Inflammatory macrophage (primary cell): ENCODE measurements at places on chromosomes 3 and 15.

DNA sequence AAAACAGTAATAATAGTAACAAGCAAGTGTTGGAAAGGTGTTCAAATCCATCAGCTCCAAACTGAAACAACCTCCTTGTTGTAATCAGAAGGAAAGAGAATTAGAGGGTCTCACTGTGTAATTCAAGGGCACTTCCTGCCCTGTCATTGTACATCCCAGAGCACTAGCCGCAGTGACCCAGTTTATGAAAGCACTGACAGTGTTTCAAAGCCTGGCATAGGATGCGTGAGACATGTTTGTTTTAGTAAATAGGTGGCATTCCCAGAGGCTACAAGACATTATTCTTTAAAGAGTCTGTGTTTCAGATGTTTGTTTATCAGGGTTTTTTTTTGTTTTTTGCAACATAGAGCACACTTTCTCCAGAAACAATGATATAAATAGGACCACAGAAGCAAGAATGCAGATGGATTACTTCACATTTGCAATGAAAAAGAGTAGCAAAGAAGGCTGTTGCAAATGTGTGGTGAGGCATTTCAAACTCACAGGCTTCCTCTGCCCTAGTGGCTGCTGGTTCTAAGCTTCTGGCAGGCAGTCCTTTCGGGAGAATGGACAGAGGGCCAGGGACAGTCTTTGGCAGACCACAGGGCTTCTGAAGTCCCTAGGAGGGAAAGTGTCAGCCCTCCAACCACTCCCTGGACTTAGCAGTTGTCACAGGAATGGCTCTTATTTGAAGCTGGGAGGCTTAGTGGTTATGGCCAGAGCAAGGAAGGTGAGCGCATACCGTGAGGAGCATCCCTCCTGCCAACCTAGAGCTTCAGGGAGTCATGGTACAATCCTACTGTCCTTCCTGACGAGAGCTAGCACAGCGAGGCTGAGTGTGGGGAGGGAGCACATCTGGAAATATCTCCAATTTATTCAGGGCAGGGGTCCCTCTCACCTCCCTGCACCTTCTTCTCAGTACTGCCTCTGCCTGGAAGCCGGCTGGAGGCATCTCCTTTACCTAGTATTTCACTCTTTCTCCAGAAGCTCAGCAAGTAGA, 31.4 kb upstream of the TIPARP start:
- peak; percentile 57 for DNase-seq

DNA sequence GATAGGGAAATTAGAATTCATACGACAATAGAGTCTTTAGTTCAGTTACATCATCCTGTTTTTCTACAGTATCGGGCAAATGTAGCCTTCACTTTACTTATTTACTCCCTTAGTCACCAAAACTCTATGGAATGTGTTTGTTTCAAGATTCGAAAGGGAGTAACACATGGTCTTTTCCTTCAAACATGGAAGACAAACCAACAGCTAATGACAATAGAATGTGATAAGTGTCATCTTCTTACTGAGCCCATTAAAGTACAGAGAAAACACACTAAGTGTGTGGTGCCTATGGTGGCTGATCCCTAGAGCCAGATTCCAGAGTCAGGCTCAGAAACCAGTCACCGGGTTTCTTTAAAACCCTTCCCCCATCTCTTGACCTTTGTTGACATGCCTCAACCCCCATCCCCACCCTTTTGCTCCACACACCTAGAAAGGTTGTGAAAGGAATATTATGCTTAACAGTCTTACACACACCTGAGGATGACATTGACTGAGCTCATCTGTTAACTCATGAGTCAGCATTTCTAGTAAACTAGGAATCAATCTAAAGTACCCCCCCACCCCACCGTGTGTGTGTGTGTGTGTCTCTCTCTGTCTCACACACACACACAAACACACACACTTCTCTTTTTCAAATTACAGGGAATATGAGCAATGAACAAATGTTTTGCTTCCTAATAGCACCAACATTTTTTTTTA, 549.6 kb upstream of the CCDC54 start:
- no peak for DNase-seq

DNA sequence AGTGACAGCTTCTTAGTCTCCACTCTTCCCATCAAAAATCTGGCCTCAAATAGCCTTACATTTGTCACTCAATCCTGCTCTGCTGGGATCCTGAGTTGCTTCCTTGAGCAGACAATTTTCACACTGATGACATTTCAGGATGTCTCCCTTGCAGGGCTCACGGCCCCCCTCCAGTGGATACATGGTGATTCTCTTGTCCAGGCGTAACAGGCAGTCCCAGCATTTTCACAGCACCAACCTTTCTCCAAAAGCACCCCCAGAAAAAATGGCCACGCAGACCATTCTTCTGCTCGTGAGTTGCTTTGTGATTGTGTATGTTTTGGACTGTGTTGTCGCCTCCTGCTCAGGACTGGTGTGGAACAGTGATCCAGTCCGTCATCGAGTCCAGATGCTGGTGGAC, 47.4 kb upstream of the WNT7A start:
- no peak for DNase-seq

DNA sequence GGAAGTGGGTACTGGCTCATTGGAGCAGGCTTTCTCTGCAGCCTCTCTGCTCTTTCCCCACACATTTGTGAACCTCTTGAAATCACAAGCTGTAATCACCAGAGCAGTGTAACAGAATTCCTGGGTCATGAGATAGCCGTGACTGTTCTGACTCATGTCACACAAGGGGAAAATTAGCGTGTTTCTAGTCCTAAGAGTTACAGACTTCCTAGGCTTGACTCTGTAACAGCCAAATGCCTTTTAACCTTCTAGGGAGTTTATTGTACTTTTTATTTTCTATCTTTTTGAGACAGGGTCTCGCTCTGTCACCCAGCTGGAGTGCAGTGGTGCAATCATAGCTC, 54.7 kb upstream of the TRAK1 start:
- DNase-seq: peak; percentile 91

DNA sequence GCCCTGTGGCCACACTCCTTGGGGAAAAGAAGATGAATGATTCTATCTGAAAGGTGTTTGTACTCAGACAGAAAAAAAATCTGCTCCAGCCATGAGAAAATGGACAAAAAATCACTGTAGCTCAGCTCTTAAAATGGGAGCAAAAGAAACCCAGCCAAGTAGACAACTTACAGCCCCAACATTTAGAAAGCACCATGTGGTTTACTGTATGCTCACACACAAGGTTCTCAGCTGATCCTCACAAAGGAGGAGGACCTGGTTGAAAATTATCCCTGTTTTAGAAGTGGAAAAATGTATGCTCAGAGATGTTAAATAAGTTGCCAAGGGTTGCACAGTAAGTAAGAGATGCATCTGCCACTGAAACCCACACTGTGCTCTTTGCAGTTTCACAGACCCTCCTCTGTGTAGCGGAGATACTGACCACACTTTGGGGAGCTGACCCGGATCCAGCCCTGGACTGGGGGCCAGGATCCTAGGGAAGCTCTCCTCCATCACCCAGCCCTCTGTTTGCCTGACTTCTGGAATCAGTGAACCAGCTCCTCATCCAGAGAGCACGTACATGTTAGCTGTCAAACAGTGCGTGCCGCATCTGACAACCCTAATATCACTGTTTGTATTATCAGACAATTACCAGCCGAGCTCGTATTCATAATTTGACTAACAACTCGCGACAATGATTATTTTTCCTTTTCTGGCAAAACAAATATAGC, 32.7 kb upstream of the TPRG1 start:
- DNase-seq: no peak

DNA sequence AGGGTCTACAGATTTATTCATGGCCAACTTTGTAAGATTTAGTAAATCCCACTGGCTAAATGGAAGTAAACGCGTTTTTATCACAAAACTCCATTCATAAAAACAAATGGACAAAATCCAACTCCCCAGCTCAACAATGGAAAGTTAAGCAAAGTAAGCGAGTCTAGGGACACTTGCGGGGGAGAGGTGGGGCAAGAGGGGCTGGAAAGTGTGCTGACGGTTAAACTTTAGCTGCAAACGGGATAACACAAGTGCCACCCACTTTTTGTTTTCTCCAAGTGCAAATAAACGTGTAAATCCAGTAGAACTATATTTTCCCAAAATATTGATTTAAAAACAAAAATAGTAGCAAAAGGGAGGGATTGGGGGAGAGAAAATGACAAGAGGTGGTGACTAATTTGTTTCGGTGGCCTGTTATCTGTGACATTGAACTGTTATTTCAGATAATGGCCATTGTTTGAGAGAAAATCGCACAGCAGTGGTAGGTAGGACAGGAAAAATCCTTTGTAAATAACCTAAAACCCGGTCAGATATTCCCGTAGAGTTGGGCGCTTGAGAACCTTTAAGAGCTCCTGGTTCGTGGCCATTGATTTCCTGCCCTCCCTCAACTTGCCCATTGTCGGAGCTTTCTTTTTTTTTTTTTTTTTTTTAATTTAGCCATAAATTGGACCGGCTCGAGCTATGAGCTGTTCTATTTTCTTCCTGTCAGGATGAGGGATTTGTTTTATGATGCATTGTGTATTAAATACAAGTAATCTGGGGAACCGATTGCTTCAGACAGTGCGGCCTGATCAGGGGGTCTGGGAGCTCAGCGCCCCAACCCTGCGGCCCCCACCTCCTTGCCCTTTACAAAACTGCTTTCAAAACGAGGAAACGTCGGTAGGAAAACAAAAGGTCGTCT, 514.8 kb downstream of the MECOM start:
- DNase-seq: no peak

GRCh38 chr3:48015431-48016180, 610 bp downstream of the MAP4 start:
- no peak for DNase-seq

- no peak for DNase-seq
Measured at GRCh38 chr15:93146196-93146595, 57.2 kb upstream of the RGMA start.

GRCh38 chr3:171812811-171813210, 2.5 kb upstream of the PLD1 start:
- no peak for DNase-seq

DNA sequence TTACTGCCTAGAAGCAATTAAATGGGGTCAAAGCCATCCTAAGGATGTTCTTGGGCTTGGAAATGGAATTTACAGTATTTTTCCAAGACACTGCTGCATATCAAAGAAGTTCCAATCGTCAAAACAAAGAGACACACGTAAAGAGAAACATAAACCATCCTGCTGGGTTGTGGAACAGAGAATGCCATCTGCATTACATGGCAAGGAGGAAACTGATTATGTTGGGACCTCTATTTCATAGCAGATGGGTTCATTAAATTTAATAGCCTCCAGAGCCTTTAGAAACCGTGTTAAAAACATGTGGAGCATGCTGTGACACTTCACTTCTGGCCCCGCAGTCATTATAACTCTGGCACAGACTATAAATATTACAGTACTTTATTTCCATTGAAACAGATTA, 154.6 kb downstream of the LRTM1 start:
- DNase-seq: no peak

DNA sequence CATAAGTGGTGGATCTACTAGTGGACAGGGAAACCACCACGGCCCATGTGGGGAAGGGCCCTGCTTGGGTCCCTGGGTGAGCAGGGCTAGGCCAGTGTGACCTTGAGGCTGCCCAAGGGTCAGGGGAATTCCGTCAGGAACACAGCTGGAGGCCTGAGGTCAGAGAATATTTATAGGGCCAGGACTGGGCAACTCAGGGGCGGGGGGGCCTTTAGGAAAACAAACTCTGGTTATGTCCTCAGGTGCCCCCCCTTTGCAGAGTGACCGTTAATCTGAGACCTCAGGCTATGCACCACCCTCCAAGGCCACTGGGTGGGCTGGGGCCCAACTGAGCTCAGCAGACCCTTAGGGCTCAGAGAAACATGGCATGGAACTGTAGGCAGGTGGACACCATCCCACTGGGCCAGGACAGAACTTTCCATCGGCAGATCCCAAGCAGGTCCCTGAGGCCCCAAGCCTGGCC, 2.5 kb downstream of the TWF2 start:
- no peak for DNase-seq

DNA sequence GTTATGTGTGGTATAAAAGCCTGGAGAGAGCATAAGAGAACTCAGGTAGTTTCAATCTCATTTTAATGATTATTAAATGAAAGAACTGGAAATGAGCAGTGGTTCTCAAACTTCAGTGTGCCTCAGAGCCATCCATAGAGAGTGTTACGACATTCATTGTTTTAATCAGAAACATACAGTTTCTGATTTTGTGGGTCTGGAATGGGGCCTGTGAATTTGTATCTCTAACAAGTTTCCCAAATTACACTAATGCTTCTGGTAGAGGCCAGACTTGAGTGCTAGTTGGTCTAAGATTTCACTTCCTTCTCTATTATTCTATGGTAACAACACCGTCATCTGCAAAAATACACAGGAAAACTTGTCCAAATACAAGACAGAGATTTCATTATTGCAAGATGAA, 292.0 kb upstream of the NECTIN3 start:
- no peak for DNase-seq

DNA sequence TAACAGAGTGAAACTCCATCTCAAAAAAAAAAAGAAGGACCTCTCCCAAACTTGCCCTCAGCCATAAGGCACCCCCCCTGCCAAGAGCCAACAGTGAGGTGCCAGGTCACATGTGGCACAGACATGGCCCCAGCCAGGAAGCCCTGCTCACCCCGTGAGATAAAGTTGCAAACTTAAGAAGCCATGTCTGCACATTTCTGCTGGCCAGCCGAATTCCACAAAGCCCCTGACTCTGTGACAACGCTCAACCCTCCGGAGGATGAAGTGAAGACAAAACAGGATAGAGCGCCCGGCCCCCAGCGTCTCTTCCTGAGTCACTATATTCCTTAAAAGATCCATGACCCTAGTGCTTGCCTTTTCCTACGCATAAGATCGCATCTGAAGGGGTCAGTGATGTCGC, 188.1 kb downstream of the XXYLT1 start:
- no peak for DNase-seq

GRCh38 chr3:15924914-15925313, 127.1 kb upstream of the ANKRD28 start:
- DNase-seq: no peak

DNA sequence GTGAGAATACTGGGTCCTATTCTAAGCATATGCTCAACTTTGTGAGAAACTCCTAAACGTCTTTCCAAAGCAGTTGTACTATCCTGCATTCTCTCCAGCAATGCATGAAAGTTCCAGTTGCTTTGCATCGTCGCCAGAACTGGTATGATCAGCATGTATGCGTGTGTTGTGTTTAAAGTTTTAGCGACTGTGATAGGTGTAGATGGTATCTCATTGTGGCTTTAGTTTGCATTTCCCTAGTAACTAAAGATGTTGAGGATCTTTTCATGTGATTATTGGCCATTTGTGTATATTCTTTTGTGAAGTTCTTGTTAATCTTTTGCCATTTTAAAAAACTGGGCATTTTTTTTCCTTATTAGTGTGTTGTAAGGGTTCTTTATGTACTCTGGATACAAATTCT, 115.1 kb downstream of the SPATA16 start:
- DNase-seq: no peak

- no peak for DNase-seq
Measured at GRCh38 chr3:78742491-78742890, 1025.3 kb downstream of the ROBO1 start.

GRCh38 chr3:133330522-133330921, 69.3 kb upstream of the BFSP2 start:
- DNase-seq: no peak

- DNase-seq: no peak
Measured at GRCh38 chr15:94077938-94078337, 153.4 kb upstream of the MCTP2 start.

- no peak for DNase-seq
Measured at GRCh38 chr3:10957976-10958749, 34.4 kb upstream of the SLC6A1 start.

GRCh38 chr15:44712346-44713005, 1.2 kb downstream of the B2M start:
- DNase-seq: peak; percentile 85

- DNase-seq: no peak
Measured at GRCh38 chr3:113263020-113263419, 51.7 kb downstream of the BOC start.
